ENCODE measurements at places on chromosomes 4 and X.

DNA sequence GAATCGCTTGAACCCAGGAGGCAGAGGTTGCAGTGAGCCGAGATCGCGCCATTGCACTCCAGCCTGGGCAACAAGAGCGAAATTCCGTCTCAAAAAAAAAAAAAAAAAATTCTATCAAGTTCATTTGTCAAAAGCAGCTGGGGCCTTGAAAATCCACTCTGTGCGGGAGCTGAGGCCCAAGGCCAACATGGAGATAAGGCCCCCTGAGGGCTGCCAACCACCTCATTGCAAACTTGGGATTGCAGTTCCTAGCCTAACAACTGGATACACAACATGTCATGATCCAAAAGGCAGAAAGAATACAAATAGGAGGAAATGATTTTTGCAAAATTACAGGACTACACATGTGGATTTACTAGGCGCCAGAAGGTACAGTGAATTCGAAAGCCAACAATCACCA, 22.5 kb upstream of the PRDX4 start:
- no peak for DNase-seq

GRCh38 chr4:8541981-8542715, 38.0 kb upstream of the GPR78 start:
- DNase-seq, result no peak

DNA sequence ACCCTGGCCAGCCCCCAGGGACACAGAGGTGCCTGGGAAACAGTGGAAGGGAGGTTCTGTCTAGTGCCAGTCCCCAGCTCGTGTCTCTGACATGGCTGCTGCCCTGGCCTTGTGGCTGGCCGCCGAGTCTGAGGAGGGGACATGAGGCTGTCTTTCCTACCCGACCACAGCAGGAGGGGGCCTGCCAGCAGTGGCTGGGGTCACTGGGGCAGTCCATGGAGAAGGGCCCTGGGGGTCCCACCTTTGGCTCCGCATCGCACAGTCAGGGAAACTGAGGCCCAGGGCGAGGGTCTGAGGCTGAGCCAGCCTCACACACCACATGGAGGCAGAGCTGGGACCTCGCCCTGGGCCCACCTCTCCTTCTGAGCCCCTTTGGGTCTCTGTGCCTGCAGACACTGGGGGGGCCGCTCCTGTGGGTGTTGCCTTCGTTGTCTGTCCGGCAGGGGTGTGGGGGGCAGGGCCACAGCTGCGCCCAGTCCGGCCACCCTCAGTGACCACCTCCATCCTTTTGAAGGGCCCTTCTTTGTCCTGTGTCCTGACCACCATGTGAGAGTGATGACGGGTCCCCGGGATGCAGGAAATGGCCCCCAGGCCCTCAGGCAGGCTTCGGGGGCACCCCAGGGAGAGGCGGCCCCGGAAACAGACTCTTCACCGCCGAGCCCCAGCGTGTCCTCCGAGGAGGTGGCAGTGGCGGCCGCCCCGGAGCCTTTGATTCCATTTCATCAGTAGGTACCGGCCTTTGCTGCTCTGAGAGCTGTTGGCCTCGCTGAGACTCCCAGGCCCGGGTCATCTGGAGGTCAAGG, 17.6 kb downstream of the SH3TC1 start:
- DNase-seq, result no peak

DNA sequence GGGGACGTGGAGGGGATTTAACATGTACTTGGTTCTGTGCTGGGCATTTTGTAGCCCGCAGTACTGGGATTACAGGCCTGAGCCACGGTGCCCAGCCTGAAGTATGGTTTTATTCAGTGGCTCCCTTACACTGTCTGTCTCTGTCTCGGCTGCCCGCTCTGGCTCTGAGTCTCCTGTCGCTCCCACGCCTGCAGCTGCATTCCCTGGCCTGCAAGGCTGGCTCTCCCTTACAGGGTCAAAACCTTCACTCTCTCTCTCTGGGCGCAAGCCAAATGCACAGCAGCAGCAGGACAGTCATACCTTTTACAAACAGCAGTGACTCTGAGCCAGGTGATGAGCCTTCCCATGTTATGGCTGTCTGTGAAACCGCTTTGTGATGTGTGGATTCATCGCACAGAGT, 72.1 kb downstream of the HTRA3 start:
- DNase-seq, result no peak

GRCh38 chr4:37567836-37568235, 118.3 kb downstream of the RELL1 start:
- DNase-seq, result no peak

GRCh38 chrX:30280428-30280827, 28.8 kb downstream of the NR0B1 start:
- no peak for DNase-seq

GRCh38 chr4:140141210-140141835, 12.7 kb downstream of the MAML3 start:
- DNase-seq, result no peak

GRCh38 chrX:110125446-110126162, 122.7 kb downstream of the TMEM164 start:
- no peak for DNase-seq

DNA sequence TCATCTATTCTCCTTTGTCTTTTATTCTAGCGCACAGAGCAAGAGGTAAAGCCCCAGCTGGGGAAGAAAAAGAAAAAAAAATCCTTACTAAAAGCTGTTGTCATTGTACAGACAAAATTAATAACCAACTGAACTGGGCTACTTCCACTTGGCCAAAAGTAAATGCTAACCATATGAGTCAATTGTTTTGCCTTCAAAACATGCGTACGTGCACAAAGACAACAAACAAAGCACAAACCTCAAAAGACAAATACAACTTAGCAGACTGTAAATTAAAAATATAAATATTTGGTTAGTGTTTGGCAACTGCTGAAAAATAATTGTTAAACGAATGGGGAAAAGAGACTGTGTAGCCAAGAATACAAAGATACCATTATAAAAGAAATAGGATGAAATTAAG, 5.9 kb downstream of the EDA2R start:
- DNase-seq, result no peak

DNA sequence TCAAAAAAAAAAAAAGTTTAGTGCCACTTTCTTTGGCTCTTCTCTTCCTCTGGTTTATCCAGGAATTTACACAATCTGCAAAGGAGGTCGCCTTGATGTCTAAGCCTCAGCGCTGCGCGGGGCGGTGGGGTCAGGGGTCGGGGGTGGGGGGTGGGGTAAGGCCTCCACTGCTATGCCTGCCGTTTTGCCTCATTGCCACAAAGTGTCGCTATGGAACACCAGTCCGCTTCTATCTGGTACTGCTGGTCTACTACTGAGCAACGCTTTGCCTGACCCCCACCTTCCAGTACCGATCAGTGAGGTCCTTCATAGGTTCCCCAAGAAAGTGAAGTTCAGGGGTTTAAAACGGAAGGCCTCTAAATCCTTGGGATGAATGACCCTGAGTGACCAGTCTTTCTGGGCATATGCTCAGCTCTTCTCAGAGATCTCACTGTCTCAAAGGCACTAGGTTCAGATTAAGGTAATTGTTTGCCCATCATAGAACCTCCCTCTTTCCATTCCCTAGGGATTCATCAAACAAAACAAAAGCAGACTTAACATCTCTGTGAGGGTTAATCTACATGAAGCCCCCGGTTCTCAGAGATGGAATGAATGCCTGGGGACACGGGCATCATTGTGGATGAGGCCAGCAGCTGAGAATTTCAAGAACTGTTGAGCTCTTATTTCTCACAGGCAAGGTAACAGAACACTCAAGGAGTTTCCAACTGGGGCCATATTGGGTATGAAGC, 16.9 kb upstream of the TSR2 start:
- no peak for DNase-seq

- no peak for DNase-seq
Observed at GRCh38 chr4:55830048-55830447, 10.5 kb downstream of the EXOC1L start.

DNA sequence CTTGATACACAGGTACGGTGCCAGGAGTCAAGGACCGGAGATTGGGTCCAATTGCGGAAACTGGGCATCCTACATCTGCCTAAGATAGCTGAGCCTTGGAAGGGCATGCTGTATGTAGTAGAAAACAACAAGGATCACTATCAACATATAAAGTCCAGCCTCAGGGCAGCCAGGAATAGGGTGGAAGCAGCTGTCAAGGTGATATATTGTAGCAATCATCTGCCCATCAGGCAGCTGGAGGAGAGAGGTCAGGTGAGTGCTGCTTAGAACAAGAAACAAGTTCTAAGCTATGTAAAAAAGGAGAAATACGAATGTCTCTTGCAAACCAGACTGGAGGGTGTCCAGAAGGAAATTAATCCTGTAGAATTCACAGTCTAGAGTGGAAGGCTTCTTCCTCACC, 34.8 kb downstream of the KCNE5 start:
- DNase-seq, result no peak

DNA sequence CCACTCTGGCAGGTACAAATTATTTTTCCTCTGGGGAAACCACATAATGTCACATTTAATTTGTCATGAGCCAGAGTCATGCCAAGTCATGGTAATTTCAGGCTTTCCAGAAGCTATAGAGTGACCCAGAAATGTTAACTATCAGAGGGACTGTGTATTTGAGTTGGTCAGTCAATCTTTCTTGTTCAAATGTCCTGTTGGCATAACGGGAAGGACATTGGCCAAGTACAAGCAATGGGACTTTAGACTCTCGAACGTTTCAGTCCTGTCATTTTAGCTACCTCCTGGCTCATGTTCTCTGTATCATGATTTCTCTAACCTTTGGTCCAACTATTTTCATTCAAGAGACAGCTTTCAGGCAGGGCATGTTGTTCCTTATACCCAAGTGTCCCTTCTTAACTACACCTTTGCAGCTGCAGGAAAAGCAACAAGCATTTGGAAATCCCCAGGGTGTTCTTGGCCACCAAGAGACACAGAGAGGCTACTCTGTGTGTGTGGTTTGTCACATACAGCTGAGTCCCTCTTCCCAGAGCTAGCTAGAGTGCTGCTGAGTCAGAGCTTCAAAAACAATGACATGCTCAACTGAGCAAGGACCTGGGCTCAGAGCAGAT, 142.6 kb downstream of the EGF start:
- no peak for DNase-seq

DNA sequence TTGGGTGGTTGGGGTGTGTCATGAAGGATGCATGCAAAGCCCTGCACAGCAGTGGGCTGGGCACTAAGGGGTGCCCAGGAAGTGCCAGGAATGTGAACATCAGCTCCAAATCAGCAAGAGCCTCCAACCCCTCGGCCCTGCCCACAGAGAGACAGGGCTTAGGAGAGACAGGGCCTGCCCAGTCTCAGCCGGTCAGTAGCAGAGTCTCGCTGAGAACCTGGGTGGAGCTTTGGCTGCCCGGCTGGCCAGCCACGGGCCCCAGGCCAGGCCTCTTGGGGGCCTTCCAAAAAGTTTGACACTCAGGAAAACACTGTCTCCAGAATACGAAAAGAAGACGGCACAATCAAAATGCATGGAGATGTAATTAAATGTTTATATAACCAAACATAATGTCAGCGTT, 4.3 kb upstream of the MXD4 start:
- DNase-seq, result no peak

DNA sequence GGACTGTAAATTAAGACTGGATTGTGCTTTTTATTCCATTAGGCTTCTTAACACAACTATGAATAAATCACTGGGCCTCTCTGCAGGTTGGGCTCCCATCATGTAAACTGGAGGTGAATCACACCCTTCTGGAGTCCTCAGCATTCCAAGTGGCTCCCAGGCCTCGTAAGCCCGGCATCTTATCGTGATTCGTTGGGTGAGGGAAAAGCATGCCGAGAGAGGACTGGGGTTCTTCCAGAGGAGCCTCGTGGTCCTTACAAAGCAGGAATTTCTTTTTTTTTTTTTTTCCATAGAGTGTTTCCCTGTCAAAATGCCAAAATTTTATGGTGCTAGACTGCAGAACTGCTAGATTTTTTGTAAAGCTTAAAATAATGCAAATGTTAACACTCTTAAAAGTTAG, 20.0 kb downstream of the CLDN22 start:
- no peak for DNase-seq

DNA sequence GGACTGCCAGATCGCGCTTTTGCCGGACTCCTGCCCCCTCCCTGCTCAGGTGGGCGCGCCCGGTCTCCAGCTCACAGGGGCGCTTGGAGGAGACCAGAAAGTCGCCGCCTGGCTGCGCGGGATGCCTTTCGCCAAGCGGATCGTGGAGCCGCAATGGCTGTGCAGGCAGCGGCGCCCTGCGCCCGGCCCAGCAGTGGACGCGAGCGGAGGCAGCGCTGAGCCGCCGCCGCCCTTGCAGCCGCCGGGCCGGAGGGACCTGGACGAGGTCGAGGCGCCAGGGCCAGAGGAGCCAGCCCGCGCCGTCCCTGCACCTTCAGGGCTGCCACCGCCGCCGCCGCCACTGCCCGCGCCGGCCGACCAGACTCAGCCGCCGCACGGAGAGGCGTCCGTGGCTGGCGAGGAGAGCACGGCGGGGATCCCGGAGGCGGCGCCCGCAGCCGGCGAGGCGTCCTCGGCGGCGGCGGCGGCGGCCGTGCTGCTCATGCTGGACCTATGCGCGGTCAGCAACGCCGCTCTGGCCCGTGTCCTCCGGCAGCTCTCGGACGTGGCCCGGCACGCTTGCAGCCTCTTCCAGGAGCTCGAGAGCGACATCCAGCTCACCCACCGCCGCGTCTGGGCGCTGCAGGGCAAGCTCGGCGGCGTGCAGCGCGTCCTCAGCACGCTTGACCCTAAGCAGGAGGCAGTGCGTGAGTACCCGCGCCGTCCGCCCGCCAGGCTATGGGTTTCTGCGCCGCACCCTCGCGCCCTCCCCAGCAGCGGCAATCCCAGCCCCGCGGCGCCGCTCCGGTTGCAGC, 834 bp downstream of the NHS start:
- no peak for DNase-seq

DNA sequence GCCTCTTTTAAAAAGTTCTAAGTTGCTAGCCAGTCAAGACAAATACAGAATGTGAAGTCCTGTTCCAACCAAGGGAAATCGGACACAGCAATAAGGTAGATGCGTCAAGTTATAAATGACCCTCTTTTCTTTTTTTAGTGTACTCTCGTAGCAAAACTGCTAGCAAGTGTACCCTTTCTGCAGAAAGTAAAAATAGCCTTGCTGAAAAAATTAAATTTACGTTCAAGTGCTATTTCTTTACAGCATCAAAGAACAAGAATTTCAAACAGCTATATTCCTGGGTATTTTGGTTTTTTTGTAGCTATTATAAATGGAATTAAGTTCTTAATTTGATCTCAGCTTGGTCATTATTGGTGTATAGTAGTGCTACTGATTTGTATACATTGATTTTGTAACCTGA, 119.2 kb downstream of the NAA11 start:
- no peak for DNase-seq

Data from activated CD8-positive, alpha-beta memory T cell treated with anti-CD3 and anti-CD28 coated beads for 1 hour (primary cell).